Putamen (tissue), 1 donor: ENCODE measurements at places on chromosomes 5 and 9.

GRCh38 chr9:2722715-2723114, 5.4 kb downstream of the KCNV2 start:
- no peak for DNase-seq

DNA sequence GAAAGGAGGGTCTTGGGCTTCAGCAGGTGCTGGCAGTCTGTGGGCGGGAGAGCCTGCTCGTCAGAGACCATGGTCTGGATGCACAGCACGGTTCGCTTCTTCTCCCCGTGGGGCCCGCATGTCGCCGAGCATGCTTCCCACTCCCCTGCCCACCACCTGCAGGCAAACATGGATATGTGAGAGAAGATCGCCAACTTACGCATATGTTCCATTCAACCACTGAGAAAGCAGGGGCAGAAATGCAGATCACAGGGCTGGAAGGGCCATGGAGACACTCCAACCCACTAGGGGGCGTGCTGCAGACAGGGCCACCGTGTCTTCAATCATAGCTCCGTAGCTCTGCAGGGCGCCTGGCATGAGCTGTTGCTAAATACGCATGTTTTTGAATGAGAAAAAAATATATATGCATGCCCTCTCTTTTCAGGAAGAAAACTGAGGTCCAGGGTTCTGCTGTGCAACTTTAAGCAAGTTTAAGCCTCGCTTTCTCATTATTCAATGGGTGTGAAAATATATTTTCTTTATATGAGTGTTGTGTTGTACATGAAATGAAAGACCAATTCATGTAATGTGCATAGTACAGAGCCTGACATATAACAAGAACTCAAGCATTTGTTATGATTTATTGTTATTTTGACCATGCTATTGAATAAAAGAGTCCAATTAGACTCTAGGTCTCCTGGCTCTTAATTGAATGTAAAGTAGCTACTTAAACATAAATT, 148.0 kb downstream of the TARS1 start:
- no peak for DNase-seq

- DNase-seq, result no peak
Measured at GRCh38 chr5:58335518-58335917, 124.4 kb downstream of the PLK2 start.

GRCh38 chr5:122515709-122516431, 203.8 kb downstream of the SNCAIP start:
- DNase-seq, result peak; percentile 3

DNA sequence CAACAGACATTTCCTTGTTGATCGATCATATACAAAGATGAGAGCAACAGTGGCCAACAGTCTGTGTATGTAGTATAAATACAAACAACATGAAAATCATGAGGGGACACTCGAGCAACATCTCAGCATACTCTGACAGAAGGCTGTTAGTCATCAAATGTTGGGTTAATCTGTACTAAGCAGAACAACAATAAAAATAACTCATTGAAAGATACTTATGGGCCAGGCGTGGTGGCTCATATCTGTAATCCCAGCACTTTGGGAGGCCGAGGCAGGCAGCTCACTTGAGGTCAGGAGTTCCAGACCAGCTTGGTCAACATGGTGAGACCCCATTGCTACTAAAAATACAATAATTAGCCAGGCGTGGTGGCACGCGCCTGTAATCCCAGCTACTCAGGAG, 67.3 kb downstream of the SCAI start:
- DNase-seq, result no peak

DNA sequence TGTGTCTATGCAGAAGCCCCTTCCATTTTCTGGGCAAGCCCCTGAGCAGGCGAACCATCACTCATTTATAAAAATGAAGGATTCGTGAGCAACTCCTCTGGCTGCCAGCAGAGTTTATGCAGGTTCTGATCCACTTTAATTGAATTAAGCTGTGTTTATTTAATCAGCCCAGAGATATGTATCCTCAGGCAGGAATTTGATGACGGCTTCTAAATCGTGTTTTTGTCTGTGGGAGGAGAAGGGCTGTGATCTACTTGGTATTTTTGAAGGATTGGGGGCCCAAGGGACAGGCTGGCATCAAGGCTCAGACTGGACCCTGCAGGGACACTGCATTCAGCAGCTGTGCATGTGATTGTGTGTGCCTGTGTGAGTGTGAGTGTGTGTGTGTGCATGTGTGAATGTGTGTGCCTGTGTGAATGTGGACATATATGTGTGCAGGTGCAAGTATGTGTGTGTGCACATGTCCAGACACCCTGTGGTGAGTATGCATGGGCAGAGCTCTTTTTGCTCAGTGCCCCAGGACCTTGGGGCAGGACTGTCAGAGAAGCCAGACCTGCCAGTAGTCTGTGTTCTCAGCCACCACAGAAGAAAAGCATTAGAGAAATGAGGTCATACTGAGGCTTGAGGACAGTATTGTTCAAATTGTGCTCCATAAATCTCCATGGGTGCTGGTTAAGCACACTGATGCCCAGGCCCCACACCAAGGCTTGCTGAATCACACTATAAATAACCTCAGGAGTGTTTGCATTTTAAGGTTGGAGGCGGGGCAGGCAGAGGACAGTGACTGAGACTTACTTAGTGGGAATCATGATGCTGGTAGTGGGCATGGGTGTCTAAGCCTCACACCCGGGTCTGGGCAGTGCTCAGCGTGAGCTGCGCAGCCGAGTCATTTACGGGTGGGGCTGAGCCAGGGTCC, 164.0 kb downstream of the CARTPT start:
- no peak for DNase-seq

DNA sequence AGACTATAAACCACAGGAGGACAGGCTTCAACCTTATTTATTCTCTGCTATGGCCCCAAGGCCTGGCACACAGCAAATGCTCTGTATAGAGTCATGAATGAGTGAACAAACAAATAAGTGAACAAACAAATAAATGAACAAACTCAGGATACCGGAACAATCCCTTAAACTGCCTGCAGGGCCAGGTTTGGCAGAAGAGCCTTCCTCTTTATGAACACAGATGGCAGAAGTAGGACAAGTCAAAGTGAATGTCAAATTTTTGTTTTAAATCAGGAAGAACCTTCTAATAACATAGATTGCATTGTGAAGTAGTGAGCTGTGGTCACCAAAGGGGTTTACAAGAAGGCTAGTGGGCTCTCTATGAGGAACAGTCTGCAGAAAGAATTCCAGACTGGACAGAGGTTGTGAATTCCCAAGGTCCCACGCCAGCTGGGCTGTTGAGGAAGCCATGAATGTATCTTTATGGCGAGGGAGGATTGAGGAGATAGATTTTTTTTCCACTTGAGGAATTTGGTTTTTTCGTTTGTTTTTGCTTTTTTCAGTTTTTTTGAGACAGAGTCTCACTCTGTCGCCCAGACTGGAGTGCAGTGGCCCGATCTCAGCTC, 30.3 kb upstream of the STING1 start:
- no peak for DNase-seq

- no peak for DNase-seq
Measured at GRCh38 chr9:94639061-94639998, at the start of gene FBP1. TSS of gene FBP1 (minus strand) at chr9:94639518. CDS start at chr9:94639310, 208 bp downstream.

DNA sequence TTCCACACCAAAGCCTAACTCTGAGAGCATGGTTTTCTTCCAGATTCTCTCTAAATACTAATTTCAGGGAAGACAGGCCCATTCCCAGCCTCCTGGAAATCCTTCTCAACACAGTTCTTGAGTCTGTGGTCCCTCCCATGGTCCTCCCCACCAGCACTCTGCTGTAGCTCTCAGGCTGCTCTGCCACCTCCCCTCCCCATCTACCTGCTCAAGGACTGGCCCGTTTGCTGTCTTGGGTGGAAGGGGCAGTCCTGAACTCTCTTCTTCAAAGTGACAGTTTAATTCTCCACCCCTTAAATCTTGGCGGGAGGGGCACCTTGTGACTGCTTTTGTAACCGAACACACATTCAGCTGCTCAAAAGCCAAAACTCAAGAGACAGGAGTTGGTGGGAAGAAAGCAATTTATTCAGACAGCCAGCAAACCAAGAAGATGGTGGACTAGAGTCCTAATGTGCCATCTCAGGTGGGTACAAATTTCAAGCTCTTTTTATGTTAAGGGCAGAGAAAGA, 7.6 kb upstream of the LCN15 start:
- DNase-seq, result no peak

GRCh38 chr5:145775893-145776444, 59.2 kb downstream of the PRELID2 start:
- no peak for DNase-seq

DNA sequence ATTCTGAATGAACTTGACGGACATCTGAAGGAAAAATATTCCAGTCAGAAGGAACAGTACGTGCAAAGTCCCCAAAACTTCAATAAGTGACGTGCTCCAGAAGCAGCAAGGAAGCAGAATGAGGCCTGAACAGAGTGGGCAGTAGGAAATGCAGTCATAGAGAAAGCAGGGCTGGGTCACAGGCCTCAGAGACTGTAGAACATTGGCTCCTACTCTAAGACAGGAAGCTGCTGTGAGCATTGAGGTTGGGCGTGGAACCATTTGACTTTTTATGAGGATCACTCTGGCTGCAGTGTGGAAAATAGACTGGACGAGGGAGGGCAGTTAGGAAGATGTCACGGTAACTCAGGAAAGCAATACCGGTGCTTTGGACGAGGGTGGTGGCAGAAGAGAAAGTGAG, 64.0 kb downstream of the DOCK8 start:
- no peak for DNase-seq

DNA sequence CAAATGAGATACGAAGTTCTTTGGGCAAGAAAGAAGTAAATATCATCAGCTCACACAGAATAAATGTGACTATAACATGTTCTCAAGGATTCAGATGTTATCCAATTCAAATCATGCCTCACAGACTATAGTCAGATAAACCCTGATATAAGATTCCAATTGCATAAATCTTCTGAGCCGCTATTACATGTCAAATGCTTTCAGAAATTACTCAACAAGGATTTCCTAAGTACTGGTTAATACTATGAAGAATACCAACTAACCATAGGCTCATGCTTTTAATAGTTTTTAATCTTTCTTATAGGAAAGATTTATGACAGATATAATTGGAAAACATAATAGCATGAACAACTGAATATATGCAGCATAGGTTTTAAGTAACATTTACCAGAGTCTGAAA, 73.6 kb downstream of the BAAT start:
- peak; percentile 8 for DNase-seq

DNA sequence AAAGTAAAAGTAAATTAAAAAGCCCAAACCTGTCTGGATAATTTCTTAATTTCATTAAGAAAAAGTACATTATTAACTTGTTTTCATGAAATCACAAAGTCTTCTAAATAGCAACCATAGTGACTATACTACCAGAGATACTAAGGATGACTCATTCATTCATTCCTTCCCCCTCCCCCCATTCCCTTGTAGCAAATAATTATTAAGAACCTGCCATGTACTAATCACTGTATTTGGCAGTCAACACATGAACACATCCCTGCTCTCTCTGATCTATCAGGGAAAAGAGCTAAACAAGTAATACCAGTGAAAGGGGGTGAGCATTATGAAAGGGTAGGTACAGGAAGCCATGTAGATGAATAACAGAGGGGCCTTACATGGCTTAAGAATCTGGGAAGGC, 203.9 kb downstream of the CWC27 start:
- DNase-seq, result no peak

GRCh38 chr5:79464695-79465332, 49.1 kb downstream of the HOMER1 start:
- DNase-seq, result no peak

- DNase-seq, result peak; percentile 93
Measured at GRCh38 chr5:147208134-147208533, 26.7 kb upstream of the STK32A start.

DNA sequence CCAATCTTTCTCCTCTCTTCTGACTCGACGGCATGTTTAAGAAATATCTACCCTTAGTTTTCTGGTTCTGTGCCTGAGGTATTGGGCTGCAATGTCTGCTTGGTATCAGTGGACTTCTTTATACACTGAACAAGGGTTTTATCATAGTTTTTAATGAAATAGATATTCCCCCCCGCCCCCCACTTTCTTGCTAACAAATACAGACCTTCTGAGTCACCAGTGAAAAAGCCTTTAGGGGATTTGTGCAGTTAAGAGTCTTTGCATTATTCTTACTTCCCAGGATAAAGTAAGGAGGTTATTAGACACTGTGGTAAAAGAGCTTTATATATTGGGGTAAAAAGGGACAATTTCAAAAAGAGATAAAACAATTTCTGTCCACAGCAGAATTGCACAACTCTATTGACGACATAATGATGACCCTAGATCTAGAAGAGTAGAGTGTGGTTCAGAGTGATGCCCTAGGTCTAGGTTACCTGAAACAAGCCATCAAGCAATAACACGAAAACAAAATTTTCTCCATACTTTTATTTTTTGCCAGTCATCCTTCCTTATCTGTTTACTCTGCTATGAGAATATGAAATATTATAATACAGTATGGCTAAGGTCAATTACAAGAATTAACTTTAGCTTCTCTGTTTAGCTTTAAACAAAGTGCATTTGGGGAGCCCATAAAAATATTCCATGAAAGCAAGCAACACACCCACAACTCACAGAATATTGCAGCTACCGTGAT, 110.7 kb downstream of the PLK2 start:
- DNase-seq, result no peak

DNA sequence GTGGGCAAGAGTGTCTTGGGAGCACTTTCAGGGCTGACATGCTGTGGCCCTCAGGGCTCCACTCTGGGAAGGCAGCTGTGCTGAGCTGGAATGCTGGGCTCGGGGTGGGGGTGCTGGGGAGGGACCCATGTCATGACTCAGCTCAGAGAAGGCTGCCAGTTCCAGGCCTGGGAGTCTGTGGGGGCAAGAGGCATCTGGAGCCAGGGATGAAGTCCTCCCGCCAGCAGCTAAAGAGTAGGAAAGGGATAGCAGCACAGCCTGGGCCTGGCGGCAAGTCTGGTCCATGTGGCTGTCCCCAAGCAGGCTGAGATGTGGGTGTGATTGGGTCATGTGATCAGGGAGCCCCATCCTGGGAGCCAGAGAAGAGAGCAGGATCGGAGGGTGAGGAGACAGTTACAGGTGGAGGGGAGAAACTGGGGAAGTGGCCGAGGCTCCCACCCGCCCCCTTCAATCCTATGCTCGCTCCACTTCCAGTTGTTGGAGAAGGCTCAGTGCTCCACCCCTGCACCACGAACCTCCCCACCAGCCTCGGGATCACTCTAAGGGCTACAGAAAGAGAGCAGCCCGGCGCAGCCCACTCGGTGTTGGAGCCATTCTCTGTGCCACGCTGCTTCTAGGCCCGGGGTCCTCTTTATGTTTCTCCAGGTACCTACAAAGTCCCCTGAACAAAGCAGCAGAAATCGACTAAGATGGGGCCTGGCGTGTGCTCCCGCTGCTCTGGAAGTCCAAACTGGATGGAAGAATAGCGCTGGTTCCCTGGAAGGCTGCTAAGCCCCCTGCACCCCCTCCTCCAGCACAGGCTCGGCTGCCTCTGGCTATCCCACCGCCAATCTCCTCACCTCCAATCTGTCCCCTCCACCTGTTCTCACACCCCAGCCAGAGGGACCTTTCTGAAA, 12.0 kb downstream of the PDGFRB start:
- no peak for DNase-seq

DNA sequence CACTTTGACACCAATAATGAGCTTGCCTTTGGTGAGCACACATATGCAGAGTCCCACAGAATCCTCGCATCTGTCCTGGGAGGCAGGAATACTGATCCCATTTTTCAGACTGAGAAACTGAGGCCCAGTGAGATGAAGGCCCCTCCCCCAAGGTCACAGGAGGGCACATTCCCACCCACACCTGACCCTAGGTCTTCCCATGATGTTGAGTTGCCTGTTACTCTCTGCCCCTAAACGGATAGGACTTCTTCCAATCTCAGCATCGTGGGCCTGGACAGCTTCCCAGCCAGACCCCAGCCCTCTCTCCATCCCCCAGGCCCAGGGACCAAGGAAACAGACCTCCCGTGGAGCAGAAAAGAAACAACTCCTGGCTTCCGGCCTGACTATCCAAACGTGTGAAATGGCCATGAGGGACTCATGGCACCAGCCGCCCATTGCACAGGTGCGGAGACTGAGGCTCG, 877 bp downstream of the SH3GLB2 start:
- DNase-seq, result no peak

- DNase-seq, result no peak
Measured at GRCh38 chr5:153883854-153884611, 154.7 kb downstream of the FAM114A2 start.
